T-helper 9 cell (primary cell): ENCODE measurements at places on chromosomes 1 and 21.

DNA sequence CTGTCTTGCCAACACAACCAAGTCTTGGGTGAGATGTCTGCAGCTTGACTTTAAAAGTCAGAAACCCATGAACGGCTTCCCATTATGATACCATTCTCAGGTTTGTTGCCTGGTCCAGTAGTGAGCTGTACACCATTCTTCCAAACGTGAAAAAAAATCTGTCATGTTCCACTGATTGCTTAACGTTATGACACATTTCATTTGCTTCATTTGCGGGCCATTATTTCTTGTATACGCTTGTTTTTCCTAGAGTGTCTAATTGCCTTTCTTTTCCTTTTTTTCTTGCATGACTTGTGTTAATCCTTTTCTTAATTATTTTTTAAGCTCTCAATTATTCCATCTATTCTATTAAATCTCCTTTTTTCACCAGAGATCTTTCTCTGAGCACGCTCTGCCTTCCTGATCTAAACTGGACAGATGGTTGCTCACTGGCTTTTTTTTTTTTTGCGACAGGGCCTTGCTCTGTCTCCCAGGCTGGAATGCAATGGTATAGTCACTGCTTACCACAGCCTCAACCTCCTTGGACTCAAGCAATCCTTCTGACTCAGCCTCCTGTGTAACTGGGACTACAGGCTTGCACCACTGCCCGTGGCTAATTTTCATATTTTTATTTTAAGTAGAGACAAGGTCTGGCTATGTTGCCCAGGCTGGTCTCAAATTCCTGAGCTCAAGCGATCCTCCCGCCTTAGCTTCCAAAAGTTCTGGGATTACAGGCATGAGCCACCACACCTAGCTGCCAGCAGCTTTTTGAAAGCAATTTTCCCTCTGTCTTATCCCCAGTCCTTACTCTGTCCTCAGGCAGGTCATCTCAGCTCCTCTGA lies 31.7 kb upstream of the CAMTA1 start:
- no peak for DNase-seq

GRCh38 chr1:165827268-165828102 lies at the start of gene UCK2:
Gene UCK2, plus strand, starts transcription at chr1:165827614. Its CDS starts 220 bp downstream, at chr1:165827834.
- peak; percentile 23 for DNase-seq

DNA sequence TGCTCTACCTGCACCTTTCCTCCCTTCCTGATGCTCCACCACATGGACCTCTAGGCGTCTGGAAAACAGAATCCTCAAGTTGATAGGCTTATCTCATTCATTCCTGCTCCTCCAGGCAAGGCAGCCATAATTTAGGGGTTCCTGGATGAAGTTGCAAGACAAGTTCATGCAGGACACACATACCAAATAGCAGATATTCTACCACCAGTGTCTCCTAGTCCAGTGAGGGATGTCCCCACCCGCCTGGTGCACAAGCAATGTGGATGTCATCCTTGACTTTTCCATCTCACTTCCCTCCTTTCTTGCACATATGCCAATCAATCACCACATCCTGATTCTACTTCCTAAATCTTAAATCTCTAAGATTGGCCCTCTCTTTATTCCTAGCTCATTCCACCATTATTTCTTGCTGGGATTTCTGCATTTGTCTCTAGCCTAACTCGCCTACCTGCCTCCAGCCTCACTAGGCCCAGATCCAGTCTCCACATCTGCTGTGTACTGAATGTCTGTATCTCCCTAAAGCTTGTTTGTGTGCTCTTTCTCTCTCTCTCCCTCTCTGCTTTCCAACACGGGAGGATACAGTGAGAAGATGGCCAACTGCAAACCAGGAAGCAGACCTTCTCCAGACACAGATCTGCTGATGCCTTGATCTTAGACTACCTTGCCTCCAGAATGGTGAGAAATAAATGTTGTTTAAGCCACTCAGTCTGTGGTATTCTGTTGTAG lies 40.5 kb downstream of the CD34 start:
- no peak for DNase-seq

DNA sequence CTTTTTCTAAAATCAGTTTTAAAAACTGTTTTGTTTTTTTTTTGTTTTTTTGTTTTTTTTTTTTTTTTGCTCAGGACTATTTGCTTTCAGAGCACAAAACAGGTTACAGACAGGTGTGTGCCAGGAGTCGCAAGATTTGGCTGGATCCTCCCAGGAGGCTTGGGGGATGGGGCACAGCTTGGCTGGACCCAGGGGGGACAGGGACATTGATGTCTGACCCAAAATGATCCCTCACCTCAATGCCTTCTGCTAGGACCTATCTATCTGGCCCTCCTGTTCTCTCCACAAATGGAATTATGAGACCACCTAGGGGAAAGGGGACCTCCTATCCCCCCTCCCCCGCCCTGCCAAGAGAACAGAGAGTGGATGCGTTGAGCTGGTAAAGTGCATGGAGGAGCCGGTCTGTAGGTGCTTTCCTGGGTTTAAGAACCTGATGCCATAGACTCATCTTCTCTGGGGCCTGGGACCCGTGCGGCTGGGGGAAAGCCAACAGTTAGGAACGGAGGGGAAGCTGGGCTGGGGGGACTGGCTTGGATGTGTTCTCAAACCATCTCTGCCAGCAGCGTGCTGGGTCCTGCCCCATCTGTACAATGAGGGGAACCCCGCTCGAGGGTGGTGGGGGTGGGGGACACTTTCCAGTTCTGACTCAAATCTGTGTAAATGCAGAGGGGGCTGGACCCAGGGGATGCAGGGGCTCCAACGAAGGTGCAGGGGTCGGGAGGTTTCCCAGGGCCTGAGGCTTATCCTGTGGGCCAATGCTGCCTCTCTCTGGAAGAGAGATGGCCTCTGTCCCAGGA lies 28.9 kb downstream of the RUNX3 start:
- no peak for DNase-seq

DNA sequence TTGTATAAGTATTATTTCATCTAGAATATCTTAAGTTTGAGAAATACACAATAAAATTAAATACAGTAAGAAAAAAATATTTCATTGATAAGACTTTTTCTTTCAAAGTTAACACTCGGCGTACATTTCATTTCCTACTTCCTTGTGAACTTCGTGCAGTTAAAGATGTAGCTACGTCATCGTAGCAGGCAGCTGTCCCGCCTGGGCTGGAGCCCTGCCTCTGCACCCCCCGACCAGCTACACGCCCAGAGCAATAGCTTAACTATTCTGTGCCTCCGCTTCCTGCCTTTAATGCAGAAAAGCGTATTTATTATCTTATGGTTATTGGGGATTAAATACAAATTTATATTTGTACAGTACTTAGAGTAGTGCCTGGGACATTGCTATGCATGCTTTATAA lies 53.5 kb downstream of the CLSTN1 start:
- no peak for DNase-seq

DNA sequence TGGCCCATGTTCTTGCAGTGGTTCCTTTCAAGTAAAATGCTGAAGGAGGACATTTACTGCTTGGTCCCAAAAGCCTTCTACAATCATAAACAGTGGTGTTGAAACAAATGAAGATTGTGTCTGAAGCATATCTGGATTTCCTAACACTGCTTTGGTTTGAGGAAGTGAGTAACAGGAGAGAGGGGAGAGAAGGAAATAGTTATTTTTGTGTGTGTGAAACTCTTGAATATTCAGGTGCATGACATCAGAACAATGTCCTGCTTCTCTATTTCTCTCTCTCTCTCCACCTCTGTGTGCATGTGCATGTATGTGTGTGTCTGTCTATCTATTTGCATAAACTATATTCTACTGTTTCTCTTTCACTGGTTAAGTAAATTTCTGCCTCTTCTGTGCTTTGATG lies 61.4 kb upstream of the TNFSF18 start:
- no peak for DNase-seq

GRCh38 chr21:33071770-33072306 lies 1.9 kb downstream of the OLIG1 start:
- DNase-seq, result no peak

GRCh38 chr1:53123453-53124140 lies 18.8 kb downstream of the SLC1A7 start:
- no peak for DNase-seq

- no peak for DNase-seq
Measured at GRCh38 chr1:182147136-182147820, 85.8 kb upstream of the ZNF648 start.

DNA sequence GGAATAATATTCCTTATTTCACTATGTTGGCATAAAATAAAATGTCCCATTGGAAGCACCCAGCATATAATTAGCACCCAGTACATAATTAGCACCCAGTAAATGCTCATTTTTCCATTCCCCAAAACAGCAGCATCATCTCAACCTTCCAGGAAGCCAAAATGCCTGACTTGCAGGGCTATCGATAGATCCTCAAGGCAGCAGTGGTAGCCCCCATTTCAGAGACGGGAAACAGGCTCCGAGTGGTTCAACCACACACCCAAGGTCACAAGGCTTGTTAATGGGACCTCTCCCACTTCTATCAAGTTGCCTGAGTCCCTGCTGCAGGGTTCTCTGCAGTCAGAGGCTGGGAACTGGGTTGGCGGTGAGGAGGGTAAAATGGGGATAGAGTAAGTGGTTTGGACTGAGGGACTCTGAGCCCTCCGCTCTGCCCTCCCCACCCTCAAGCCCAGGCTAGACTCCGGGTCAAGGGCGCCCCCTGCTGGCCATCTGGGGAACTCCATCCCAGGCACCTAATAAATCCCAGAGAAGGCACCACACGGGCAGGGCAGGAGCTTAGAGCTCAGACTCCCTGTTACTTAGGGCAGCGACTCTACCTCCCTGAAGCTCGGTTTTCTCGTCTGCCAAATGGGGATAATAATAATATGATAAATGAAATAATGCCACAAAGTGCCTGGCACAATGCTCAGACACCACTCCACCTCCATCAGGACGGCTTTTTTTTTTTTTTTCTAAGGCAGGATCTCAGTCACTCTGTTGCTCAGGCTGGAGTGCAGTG lies 21.9 kb upstream of the LAPTM5 start:
- peak; percentile 95 for DNase-seq

DNA sequence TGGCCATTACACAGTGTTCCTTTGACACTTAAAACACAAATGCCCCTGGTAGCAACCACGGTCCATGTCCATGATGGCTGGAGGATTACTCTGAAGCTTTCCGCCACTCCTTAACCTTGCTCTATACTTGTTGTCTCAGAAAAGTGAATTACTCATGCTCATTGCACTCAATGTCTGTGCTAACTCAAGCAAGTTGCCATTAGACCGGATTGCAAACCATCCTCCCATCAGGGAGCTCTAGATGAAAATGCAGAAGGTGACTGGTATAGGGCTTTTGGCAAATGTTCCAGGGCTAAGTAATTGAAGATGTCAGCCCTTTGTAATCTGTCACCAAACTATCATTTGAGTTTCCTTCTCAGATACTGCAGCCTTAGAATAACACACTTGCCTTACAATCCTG lies 1288.3 kb upstream of the B3GALT2 start:
- DNase-seq, result no peak

GRCh38 chr1:168553680-168554553 lies 10.1 kb upstream of the XCL2 start:
- no peak for DNase-seq

DNA sequence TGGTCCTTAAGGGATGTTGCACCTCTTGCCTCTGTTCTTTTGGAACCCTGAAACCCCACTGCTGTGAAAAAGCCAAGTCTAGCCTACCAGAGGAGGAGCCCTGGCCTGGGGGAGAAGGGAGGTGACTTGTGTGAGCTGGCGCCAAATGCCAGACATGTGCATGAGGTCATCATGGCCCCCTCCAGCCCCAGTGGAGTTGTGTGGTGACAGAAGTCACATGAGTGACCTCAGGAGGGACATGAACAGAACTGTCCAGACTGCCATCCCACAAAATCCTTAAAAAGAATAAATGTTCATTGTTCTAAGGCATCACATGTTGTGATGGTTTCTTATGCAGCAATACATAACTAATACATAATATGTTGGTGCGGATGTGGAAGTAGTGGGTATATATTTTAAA lies 10.8 kb downstream of the HHAT start:
- no peak for DNase-seq

- no peak for DNase-seq
Measured at GRCh38 chr1:150109586-150109985, 40.1 kb upstream of the PLEKHO1 start.

GRCh38 chr21:26798856-26799751 lies 46.1 kb downstream of the ADAMTS1 start:
- DNase-seq, result no peak

- no peak for DNase-seq
Measured at GRCh38 chr1:205137901-205138300, 16.1 kb upstream of the RBBP5 start.

- no peak for DNase-seq
Measured at GRCh38 chr1:224637515-224637914, 21.4 kb downstream of the CNIH3 start.

DNA sequence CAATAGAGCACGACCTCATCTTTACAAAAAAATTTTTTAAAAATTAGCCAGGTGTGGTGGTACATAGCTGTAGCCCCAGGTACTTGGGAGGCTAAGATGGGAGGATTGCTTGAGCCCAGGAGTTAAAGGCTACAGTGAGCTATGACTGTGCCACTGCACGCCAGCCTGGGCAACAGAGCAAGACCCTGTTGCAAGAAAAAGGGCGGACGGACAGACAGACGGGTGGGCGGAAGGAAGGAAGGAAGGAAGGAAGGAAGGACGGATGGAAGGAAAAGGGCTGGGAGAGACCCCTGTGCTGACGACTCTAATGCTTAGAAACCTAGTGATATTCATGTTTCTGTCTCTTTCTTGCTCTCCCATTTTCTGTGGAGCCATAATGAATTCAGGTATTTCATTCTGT lies 14.4 kb downstream of the PI4KB start:
- no peak for DNase-seq

- no peak for DNase-seq
Measured at GRCh38 chr1:57620605-57621004, 196.7 kb upstream of the DAB1 start.

- DNase-seq, result no peak
Measured at GRCh38 chr1:66395202-66396061, 138.5 kb upstream of the SGIP1 start.

DNA sequence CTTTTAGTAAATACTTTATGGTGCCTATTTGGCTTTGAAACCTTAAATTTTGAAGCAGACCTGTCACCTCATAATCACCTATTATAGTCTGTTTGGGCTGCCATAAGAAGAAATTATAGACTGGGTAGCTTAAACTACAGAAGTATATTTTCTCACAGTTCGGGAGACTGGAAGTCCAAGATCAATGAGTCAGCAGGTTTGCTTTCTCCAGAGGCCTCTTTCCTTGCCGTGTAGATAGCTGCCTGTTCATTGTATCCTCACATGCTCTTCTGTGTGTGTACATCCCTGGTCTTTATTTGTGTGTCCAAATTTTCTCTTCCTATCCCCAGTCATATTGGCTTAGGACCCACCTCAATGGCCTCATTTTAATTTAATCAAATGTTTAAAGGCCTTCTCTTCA lies 518.2 kb downstream of the ADGRL2 start:
- no peak for DNase-seq

- DNase-seq, result peak; percentile 51
Measured at GRCh38 chr1:205849619-205850355, at the start of gene PM20D1. Gene PM20D1, minus strand, starts transcription at chr1:205850132. Its CDS starts 60 bp downstream, at chr1:205850072.

DNA sequence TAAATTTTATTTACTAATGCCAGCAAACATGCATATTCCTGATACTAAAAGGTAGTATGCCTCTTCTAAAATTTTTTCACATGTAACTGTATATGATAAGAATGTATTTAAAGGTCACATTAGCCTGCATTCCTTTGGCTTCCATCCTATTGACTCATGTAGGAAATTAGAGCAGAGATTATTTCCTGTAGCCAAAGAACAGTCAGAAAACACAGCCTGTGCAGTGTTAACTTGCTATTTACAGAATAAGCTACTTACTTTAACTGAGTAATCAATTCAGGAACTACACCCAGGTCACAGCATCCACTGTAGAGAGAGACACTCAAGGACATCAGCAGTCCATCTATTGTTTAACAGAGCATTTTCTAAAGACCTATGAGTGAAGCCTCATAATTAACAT lies 154.5 kb upstream of the ADGRL4 start:
- DNase-seq, result no peak
